ENCODE measurements at places on chromosomes 7 and 10. TPM values are rescaled to one million over a fixed set of nuclear protein-coding genes. Genes with fewer than 3 reads are reported as not detected.

GRCh38 chr10:5504146-5505072 lies 5.0 kb upstream of the CALML5 start:
- DNase-seq: peak; percentile 48

SHH gene
- 0.35 TPM for total RNA-seq

DNA sequence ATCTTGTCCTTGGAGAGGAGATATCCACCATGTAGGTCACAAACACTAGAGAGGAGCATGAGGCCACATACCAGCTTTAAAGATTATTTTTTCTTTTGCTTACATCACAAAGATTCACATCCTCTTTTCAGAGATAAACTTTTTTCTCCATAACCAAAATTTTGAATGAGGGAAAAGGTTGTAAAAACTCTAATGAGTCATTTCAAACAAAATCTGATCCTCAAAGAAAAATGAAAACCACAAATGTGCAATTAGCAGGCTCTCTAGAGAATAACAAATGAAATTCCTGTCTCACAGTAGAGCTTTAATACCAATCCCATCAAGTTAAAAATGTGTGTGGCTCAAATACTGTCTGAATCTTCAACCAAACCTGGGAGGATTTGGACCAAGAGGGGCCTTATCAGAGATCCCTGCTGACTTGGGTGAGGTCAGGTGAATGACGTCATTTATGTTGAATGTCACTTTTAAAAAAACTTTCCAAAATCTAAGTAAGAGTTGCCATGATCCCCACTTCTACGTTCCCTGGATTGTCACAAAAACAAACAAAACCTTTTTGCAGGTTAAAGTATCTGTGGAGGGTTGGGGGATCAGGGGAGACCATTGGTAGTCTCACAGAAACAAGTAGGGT lies 261.5 kb upstream of the NPSR1 start:
- DNase-seq: no peak

GRCh38 chr7:119572132-119572531 lies 700.8 kb upstream of the KCND2 start:
- DNase-seq: no peak

DNA sequence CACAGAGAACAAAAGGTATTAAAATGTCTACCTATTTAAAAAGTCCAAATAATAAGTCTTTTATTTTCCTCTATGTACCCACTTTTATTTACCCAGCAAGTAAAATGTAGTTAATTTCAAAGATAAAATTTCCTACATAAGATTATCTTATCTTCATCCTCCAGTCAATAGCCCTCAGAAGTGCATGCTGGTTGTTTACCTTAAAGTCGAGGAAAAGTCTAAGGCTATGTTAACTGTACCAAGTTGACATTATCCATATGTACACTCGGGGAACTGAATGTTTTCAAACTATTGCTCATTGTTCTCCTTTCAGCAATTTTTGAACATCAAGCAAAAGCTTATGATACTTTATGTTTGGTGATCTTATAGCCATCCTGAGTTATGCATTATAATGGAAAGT lies 24.1 kb upstream of the LIPF start:
- DNase-seq: no peak

MKI67 gene
- total RNA-seq: 1.3 TPM

- peak; percentile 81 for DNase-seq
These were observed 151.8 kb upstream of the RHEB start for GRCh38 chr7:151671514-151671913.

GRCh38 chr10:23975431-23975830 lies 233.5 kb upstream of the KIAA1217 start:
- DNase-seq: no peak

DNA sequence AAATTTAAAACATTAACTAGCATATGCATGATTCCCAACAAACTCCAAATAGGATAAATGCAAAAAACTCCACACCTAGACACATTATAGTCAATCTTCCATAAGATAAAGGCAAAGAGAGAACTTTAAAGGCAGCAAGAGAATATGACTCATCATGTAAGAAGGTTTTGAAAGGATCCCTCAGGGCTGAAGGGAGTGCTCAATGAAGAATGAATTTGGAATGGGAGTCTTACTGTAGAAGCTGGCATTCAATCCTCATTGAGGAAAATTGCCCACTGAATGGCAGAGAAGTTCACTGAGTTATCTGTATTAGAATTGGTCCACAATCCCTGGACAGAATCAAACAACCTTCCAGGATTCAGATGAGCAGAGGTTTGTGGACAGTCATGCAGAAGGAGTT lies 26.1 kb upstream of the ZNF365 start:
- DNase-seq: peak; percentile 60

DNA sequence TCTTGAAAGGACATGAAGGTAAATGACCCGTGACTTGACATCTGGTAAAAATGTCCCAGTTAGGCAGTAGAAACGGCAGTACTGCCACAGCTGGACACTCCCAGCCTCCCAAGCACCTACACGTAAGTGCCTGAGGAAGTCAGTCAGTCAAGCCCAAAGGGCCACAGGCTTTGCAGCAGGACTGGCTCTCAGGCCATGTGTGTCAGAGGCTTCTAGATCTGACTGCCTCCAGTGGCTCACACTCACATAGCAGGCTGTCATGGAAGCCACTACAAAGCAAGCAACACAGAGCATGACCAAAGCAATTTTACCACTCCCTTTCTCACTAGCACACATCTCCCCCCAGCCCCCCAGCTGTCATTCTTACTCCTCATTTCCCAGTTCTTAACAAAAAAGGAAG lies 17.8 kb upstream of the CCNJ start:
- DNase-seq: peak; percentile 6

DNA sequence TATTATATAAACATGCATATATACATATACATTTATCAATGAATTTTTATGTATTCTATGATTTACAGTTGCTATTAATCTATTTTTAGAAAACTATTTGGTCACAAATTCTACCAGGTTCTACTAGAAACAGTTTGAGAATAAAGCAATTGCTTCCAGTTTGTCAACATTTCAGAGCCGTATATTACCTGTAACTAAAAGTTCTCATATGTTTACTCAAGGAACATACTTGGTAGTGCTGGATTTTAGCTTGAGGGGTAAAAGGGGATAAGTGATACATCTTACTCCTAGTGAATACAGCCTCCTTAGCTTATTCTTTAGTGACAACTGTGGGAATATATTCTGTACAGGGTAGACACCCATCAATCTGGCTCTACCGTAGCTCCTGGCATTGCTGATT lies 1590.5 kb upstream of the LRRTM3 start:
- no peak for DNase-seq

GRCh38 chr10:100345570-100346330 lies 1.3 kb upstream of the SCD start:
- peak; percentile 32 for DNase-seq

ATRNL1 gene
- 0.50 TPM for total RNA-seq

CCDC146 gene
- total RNA-seq: 3.1 TPM

DNA sequence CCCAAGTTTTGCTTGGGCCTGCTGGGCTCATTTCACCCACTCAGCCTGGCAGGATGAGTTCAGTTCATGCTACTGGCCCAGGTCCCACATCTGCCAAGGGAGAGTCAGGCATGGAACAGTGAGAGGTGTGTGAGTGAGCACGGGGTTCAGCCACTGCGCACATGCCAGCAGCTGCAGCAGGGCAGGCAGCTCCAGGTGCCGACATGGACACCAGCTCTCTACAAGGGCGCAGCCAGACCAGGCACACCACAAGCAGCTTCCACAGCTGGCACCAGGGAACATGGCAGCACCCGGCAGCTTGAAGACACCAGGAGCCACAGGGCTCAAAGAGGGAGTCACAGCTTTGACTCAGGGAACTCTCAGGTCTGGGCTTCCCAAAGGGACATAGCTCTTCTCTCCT lies 938.0 kb downstream of the SORCS3 start:
- DNase-seq: no peak

DNA sequence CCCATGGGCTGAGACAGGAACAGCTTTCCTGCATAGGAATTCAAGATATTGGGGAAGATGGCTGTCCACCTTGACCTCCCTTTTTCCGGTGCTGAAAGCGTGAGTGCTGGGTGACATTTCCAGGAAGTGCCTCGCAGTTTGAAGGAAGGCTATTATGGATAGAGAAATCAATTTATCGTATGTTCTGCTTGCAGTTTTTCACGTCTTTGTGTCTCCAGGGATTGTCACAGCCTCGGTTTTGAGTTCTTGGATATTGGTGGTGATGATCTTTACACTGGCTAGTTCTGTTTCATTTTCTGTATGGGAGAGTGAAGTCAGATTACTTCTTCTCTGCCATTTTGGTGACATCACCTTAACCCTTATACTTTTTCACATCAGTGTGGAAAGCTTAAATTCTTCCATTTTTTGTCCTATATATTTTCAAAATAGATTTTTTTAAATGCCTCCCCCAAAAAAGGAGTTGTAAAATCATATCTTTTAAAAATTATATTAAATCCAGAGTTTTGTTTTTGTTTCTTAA lies 102.5 kb upstream of the APBB1IP start:
- no peak for DNase-seq

Measured in mammary epithelial cell (primary cell).